ENCODE measurements at places on chromosomes 5 and 9.

- DNase-seq: peak; percentile 55
Measured at GRCh38 chr5:77168879-77169244, 41.6 kb upstream of the PDE8B start.

- DNase-seq: no peak
Measured at GRCh38 chr5:66882606-66883227, 286.5 kb downstream of the MAST4 start.

DNA sequence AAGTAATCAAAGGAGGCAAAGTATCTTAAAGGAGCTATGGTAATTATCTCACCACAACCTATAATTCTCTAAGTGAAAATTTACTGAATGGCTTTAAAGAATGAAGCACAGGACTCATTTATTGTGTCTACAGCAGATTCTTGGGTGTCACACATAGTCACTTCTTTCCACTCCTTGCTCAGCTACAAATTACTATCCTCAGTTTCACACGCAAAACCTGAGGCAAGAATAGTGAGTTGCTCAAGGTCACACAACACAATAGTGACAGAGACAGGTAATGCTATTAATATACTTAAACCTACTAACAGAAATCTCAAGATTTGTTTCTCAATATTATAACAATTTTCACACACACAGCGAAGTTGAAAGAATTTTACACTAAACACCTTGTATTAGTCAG is 120.9 kb upstream of the STK32A start:
- no peak for DNase-seq

- no peak for DNase-seq
Measured at GRCh38 chr5:117943541-117943940, 1044.8 kb downstream of the DTWD2 start.

- no peak for DNase-seq
Measured at GRCh38 chr5:173178369-173178910, 34.1 kb downstream of the BNIP1 start.

DNA sequence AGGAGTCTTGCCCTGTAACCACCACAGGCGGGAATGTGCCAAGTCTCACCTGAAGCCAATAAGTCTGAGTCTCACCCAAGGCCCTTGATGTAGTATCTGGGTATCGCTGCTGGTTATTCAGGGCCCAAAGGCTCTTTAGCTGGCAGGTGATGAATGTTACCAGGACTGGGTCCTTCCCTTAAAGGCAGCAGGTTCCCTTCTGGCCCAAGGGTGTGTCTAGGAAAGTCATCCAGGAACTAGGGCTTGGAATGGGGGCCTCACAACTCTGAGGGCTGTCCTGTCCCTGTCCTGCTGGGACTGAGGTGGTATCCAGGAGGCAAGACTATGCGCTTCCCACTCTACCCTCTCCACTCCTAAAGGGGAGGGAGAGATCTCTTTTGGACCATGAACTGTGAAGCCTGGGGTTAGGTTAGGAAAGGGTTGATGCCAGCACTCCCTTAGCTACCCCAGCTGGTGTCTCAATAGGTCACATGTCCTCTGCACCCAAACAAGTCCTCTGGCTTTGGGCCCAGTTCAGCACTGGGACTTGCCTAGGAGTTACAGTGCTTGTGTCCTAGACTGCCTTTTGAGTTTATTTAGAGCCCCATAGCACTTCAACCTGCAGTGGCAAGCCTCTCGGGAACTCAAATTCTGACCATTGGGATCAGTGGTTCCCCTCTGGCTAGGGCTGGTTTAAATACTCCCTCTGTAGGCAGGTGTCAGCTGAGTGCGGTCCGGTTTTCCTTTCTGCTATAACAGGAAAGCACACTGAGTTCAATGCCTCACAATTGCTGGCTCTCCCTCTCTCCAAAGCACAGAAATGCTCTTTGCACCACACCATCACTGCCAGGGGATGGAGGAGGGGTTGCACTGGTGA is 22.5 kb upstream of the RANBP3L start:
- DNase-seq: no peak

GRCh38 chr5:127770272-127770671 is 67.1 kb downstream of the CCDC192 start:
- DNase-seq: no peak

DNA sequence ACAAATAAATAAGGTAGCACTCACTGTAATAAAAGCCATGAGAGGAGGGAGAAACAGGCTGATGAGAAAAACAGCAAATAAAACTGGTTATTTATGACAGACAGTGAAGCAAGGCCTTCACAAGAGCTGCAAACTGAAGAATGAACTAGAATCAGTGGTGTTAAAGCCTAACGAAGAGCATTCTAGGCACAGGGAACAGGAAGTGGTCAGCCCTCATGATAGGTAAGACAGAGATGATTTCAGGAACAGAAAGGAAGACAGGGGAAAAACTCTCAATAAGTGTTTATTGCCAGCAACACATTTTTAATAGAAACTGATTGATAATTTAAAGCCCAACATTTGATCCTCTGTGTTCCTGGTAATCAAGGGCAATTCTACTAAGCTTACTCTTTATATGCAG is 124.5 kb downstream of the EDIL3 start:
- DNase-seq: no peak

DNA sequence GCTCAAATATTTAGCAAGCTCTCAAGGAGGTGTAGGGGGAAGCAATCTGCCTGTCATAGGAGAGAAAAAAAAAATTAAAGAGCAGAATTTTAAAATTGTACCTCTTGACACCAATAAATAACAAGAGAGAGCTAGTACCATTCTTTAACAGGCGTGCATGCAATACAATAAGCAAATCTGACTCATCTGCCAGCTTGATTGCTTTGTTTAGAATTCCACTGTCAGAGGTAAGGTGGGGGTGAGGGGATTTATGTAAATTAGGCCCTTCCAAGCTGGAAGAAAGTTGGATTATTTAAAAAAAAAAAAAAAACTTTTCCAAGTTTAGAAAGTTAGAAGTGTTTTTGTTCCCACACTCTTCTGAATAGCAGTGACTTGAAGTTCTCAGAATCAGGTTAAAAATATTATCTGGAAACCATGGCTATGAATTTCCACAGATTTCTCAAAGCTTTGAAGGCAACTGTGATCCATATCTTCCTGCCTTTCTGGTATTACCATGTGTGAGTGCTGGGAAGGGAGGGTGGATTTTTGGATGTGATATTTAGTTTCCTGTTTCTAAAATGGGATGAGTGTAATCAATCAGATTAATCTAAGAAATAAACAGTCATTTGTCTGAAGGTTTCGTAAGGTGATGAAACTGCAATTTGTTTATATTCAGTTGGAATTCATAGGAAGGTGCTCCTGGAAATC is 477.5 kb downstream of the TLE4 start:
- no peak for DNase-seq

DNA sequence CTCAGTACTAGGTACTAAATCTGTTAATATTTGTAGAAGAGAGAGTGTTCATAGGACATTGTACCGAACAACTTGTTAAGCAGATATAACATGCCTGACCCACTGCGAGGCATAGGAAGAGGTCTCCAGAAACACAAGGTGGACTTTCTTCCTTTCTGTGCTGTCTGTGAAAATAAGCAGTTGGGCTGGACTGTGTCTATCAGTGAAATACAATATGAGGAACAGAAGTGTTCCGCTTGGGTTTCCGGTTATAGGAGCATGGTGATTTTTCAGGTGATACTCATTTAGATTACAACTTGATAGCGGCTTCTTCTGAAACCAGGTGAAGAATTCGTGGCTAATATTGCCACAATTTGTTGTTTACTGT is 60.9 kb upstream of the TLR4 start:
- peak; percentile 9 for DNase-seq

DNA sequence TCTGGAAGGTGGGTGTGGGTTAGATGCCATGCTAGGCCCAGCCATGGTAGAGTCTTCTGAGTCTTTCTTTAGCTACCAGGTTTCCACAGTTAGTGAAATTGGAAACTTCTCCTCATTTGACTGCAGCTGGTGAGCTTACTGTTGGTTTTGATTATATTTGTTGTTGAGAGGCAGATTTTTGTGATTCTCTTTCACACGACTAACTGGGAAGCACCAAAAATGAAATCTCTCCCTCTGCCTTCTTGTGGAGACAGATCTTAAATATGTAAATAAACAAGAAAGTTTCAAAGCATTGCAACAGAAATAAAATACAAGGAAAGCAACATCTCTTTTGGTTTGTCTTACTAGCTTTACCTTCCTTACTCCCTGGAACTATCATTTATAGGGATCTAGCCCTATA is 122.2 kb downstream of the CEMIP2 start:
- DNase-seq: no peak

All from stomach (tissue), 19 donors.